Kidney (tissue), 22 donors: ENCODE measurements at places on chromosomes 2 and 18. TPM values are rescaled to one million over a fixed set of nuclear protein-coding genes. Genes with fewer than 3 reads are reported as not detected.

DNA sequence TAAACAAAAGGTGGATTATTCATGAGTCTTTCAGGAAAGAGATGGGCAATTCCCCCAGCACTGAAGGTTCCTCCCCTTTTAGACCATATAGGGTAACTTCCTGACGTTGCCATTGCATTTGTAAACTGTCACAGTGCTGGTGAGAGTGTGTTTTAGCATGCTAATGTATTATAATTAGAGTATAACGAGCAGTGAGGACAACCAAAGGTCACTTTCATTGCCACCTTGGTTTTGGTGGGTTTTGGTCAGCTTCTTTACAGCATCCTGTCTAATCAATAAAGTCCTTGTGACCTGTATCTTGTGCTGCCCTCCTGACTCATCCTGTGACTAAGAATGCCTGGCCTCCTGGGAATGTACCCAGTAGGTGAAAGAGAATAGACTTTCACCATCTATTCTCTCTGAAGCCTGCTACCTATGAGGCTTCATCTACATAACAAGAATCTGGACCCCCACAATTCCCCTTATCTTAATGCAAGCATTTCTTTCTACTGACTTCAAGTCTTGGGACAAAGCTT is 148.7 kb downstream of the CABLES1 start:
- no peak for DNase-seq
- H3K27me3 ChIP-seq = no peaks in the 10 kb centered on the region

PRKAG3 gene
- total RNA-seq = not detected

RGPD8 gene
- 13.8 TPM for total RNA-seq

DNA sequence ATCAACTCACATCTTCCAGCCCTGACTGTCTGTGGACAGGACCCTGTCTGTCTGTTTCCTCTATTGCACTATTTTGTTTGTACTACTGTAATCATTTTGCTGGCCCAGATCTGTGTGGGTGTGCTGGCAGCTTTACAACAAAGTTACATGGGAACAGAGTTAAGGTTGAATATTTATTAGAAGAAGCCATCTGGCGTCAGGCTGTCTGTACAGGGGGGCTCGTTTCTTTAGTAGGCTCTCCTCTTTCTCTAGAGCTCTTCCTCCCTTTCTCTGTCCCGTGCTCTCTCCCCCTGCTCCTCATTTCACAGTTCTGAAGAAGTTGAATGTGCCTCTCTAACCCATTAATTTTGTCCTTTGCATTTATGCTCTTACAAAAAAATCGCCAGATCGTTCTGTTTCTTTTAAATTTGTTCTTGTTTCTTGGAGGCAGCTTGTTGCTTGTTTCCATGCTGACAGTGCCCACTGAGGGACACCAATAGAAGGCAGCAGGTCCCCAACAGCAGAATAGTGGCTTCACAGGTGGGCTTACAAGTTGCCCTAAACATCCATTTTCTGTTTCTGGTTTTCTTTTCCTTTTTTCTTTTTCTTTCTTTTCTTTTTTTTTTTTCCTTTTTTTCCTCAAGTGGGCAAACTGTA is 315.2 kb upstream of the ZEB2 start:
- DNase-seq = peak; percentile 87
- no peaks in the 10 kb centered on the region for H3K27me3 ChIP-seq
- no peak overlapping the region for H3K27ac ChIP-seq
- peak overlapping the region; percentile 30 for H3K4me3 ChIP-seq

DNA sequence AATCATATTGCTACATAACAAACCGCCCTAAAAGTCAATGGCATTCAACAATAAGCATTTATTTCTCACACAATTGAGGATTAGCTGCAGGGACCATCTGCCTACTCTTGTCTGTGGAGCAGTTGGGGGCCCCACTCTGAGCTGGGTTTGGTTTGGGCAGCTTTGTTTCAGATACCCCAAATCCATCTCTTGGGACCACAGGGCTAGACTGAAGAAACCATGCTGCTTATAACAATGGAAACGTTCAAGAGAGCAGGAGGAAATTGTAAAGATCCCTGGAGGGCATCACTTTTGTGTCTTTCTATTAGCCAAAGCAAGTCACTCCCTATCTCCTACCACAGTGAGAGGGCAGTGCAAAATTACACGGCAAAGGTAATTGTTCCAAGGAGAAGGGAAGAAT is 146.5 kb upstream of the MGAT5 start:
- H3K4me1 ChIP-seq = no peaks in the 10 kb centered on the region
- H3K36me3 ChIP-seq = no peaks in the 10 kb centered on the region
- H3K27ac ChIP-seq = no peak overlapping the region
- no peak overlapping the region for H3K4me3 ChIP-seq

DNA sequence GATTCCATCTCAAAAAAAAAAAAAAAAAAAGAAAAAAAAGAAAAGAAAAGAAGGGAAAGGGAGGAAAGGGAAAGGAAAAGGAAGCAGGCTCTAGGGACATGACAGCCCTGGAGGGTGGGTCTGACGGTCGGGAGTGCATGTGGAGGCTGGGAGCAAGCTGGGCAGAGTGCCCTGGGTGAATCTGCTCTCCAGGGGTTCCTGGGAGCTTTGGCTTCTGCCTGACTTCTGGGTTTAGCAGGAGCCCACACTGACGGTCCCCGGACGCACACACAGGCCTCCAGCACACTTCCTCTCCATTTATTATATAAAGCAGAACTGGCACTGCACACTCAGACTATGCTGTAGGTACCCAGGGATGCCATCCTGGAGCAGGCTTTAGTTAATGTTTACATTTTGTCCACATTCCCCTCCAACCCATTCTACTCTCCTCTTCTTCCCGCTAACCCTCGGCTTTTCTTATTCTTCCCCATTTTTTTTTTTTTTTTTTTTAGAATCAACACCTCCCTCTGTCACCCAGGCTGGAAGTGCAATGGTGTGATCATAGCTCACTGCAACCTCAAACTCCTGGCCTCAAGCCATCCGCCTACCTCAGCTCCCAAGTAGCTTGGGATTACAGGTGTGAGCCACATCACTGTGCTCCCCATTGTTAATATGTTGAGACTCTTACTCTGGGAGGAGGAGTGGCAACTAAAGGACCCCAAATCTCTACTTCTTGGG is 151.1 kb upstream of the SLC1A4 start:
- H3K27ac ChIP-seq = no peak overlapping the region
- no peaks in the 10 kb centered on the region for H3K36me3 ChIP-seq
- H3K27me3 ChIP-seq = no peaks in the 10 kb centered on the region
- H3K4me1 ChIP-seq = no peaks in the 10 kb centered on the region
- no peak overlapping the region for H3K4me3 ChIP-seq

DNA sequence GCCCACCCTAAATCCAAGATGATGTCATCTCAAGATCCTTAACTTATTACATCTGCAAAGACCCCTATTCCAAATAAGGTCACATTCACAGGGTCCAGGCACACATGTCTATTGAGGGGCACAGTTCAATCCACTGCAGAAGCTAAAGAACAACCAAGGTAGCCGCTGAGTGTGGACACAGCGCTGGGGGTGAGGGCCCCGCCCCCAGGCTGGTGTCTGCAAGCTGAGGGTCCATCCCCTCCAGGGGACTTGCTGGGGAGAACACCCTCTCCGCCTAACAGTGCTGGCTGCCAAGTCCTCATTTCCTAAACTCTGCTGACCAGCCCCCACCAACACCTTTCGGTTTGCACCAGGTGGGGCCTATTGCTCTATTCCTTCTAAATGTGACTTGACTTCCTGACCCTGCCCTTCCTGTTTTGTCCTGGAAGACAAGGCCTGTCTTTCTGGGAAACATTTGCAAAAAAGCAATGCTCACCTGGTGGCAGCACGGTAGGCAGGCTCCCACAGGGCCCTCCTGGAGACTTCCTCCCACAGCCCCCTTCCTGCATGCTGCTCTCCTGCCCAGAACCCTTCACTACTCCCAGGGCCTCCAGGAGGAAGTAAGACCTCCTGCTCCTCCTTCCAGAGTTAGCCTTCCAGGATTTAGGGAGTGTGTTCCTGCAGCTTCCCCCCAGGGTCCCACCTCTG is 24.4 kb upstream of the TEX44 start:
- H3K27me3 ChIP-seq = no peaks in the 10 kb centered on the region
- no peak overlapping the region for H3K27ac ChIP-seq
- H3K36me3 ChIP-seq = no peaks in the 10 kb centered on the region

DNA sequence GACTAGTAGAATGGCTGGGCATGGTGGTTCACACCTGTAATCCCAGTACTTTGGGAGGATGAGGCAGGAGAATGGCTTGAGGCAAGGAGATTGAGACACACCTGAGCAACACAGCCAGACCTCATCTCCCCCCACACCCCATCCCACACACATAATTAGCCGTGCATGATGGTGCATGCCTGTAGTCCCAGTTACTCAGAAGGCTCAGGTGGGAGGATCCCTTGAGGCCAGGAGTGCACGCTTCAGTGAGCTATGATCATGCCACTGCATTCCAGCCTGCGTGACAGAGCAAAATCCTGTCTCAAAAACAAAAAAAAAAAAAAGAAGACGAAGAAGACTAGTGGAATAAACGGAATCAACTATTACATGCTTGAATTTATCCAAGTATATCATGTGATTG is 150.0 kb downstream of the STK39 start:
- H3K4me1 ChIP-seq = no peaks in the 10 kb centered on the region
- H3K36me3 ChIP-seq = no peaks in the 10 kb centered on the region
- peak; percentile 67 for DNase-seq
- no peaks in the 10 kb centered on the region for H3K27me3 ChIP-seq

- peaks cover 18% of the 10 kb centered on the region for H3K27me3 ChIP-seq
- H3K27ac ChIP-seq = no peak overlapping the region
These were observed 12.8 kb upstream of the GBX2 start for GRCh38 chr2:236180831-236181453.

- no peaks in the 10 kb centered on the region for H3K4me1 ChIP-seq
- H3K36me3 ChIP-seq = no peaks in the 10 kb centered on the region
- no peak overlapping the region for H3K27ac ChIP-seq
- no peaks in the 10 kb centered on the region for H3K27me3 ChIP-seq
- H3K4me3 ChIP-seq = no peak overlapping the region
- no peak for DNase-seq
These were observed 53.9 kb upstream of the ACVR1 start for GRCh38 chr2:157929871-157930667.

GRCh38 chr18:10030816-10031541 is 117.2 kb downstream of the VAPA start:
- H3K4me3 ChIP-seq = no peak overlapping the region
- no peak overlapping the region for H3K27ac ChIP-seq
- H3K27me3 ChIP-seq = no peaks in the 10 kb centered on the region
- H3K4me1 ChIP-seq = no peaks in the 10 kb centered on the region
- no peak for DNase-seq

- no peak overlapping the region for H3K27ac ChIP-seq
- no peaks in the 10 kb centered on the region for H3K4me1 ChIP-seq
- H3K4me3 ChIP-seq = no peak overlapping the region
- peaks cover 12% of the 10 kb centered on the region for H3K36me3 ChIP-seq
These were observed 19.4 kb downstream of the SFTPB start for GRCh38 chr2:85648619-85649018.

GRCh38 chr2:51301381-51301780 is 269.4 kb upstream of the NRXN1 start:
- H3K27ac ChIP-seq = no peak overlapping the region
- no peaks in the 10 kb centered on the region for H3K4me1 ChIP-seq
- H3K4me3 ChIP-seq = no peak overlapping the region
- no peaks in the 10 kb centered on the region for H3K36me3 ChIP-seq

DNA sequence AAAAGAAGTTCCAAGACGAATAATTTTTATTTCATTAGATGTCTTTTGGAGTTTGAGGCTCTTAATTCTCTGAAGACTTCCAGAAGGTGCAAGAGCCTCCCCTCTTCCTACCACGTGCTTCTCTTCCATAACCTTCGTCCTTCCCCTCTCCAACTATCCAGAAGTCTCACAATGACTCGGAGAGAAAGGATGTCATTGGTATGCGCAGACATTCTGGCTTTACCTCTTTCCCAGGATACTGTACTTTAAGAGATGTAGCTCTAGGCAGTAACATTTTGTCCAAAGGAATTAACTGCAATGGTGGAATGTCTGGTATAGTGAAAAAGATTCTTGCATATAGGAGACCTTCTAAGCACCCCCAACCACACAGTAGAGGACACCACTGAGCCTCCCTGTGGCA is 249.0 kb upstream of the OSR1 start:
- H3K36me3 ChIP-seq = no peaks in the 10 kb centered on the region
- no peaks in the 10 kb centered on the region for H3K27me3 ChIP-seq
- no peak overlapping the region for H3K4me3 ChIP-seq
- DNase-seq = no peak
- H3K27ac ChIP-seq = no peak overlapping the region
- no peaks in the 10 kb centered on the region for H3K4me1 ChIP-seq

C18orf54 gene
- total RNA-seq = 3.1 TPM

GRCh38 chr2:184628051-184628450 is 29.7 kb downstream of the ZNF804A start:
- no peak overlapping the region for H3K4me3 ChIP-seq
- H3K36me3 ChIP-seq = no peaks in the 10 kb centered on the region
- H3K4me1 ChIP-seq = no peaks in the 10 kb centered on the region
- H3K27me3 ChIP-seq = no peaks in the 10 kb centered on the region

TEX44 gene
- not detected for total RNA-seq

CGREF1 gene
- 3.7 TPM for total RNA-seq

DNA sequence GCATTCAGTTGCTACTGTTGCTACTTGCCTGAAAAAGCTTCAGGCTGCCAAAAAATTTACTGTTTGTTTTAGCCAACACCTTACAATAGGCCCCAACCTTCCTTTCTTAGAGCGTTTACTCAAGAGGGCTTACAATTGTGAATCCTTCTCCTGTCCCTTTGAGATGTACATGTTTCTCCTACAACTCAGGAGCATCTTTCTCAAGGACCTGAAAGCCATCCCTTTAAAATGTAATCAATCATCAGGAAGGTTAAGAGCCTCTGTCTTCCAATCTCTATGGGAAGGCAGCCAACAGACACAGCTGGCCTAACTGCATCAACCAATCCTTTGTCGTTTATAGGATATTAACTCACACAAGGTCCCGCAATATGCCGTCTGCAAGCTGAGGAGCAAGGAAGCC is 3.4 kb upstream of the IER3IP1 start:
- H3K4me1 ChIP-seq = peaks cover 5% of the 10 kb centered on the region
- H3K36me3 ChIP-seq = no peaks in the 10 kb centered on the region
- H3K4me3 ChIP-seq = no peak overlapping the region
- H3K27ac ChIP-seq = no peak overlapping the region
- DNase-seq = no peak

TMEM247 gene
- total RNA-seq = not detected

DNA sequence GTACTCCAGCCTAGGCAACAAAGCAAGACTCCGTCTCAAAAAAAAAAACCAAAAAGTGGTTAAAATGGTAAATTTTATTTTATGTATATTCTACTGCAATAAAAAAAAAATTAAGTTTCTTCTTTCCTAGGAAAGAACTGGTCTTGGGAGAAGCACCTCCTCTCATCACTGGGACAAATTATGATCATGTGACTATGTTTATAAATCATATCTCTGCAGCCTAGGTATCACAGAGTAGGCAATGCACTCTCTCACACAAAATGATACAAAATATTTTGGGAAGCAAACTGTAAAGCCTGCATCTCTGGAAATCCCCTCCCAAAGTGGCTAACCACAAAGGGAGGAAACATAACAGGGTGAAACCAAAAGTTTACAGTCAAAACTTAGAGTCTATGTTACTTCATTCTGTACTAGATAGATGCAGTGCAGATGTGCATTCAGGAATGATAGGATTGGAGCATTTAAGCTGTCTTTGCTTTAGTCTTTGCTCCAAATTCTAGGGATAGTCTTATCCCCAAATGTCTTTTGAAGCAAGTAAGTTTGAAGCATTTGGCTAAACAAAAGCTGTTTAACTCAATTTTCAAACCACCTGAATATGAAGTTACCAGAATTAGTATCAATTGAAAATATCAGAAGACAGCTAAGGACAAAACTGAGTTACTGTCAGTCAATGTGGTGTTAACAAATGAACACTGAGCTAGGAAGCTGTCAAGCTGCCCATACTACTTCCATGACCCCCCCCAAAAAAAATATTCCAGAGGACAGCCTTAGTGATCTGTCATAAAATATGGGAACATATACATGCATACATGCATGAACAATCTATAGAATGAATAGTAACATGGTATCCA is 21.1 kb upstream of the MALT1 start:
- H3K27ac ChIP-seq = no peak overlapping the region
- H3K27me3 ChIP-seq = no peaks in the 10 kb centered on the region
- DNase-seq = no peak
- no peaks in the 10 kb centered on the region for H3K4me1 ChIP-seq
- no peak overlapping the region for H3K4me3 ChIP-seq

ANAPC1 gene
- total RNA-seq = 33.2 TPM

CENPA gene
- total RNA-seq = 0.63 TPM
